ENCODE measurements at places on chromosomes 6 and 20.

- no peak for DNase-seq
These were observed 9.9 kb downstream of the ADIG start for GRCh38 chr20:38590676-38591473.

DNA sequence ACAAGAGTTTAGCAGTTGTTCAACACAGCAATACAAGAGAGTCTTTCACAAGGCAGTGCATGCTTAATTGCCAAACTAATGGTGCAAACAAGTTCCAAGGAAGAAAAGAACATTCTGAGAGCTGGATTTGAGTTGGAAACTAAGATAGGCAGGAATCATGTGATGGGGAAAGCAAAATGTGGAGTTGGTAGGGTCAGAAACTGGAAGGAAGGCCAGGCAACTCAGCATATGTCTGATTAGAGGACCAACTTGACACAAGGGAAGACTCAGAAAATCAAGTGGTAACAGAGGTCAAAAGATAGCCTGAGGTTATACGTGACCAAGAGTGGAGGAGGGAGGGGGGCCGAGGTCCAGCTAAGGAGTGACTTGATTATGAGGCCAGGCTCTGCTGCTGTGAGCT lies 117.3 kb downstream of the SMLR1 start:
- no peak for DNase-seq

DNA sequence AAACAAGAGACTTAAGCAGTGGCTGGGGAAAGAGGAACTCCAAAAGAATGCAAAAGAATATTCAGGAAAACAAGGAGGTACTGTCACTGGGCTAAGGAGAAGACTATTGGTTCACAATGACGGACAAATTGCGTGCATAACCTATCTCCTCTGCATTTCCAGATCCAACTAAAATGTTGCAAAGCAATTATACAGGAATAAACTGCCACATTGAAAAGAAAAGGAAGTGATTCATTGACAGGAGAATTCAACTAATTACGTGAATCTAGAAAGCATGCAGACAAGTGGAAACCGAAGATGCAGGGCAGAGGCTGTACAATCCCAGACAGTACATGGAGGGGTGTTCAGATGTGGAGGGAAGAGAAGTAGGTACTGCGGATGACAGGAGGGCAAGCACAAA lies 152.8 kb upstream of the RIPOR2 start:
- DNase-seq: no peak

DNA sequence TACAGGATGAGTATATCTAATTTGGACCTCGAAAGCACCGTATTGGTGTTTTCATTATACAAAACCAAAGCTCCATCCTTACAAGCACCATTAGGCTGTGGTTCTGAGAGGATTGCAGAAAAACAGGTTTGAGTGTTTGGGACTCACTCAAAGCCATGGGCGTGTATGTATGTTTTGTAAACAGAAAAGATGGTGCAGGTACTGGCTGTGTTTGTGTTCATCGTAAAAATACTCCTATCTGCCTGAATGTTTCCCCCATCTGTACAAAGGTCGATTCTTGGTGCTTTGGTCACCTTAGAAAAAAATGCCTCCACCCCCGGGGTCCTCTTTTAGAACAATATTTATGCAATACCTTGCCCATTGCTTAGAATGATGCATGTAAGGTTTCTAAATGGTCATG lies 286.6 kb downstream of the TSHZ2 start:
- DNase-seq: no peak

- no peak for DNase-seq
These were observed 27.8 kb downstream of the CLIC5 start for GRCh38 chr6:45987856-45988255.

DNA sequence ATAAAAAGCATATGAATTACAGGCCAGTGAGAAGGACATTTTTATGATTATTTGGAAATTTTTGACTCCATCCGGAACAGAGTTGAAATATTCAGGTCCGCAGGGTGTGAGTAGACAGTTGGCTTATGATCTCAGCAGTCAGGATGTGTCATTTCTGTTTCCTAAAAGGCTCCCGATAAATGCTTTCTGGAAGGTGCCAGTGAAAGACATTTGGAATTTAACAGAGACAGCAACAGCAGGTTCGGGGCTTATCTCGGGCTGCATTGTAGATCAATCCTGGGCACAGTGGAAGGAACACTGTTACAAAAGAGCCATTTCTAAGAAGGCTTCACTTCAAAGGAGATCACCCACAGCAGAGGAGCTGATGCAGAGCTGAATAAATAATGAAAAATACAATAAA lies 934.4 kb downstream of the KIF16B start:
- DNase-seq: no peak

All from activated naive CD4-positive, alpha-beta T cell treated with Interleukin-2 at 50 U/mL for 16 hours (primary cell).